ENCODE measurements at places on chromosomes 7 and 10.

GRCh38 chr10:98623176-98623575, 176.4 kb upstream of the HPS1 start:
- DNase-seq = no peak

GRCh38 chr10:5530846-5531557, 6.2 kb downstream of the CALML3 start:
- no peak for DNase-seq

- DNase-seq = no peak
Observed at GRCh38 chr7:54426406-54426805, 115.8 kb upstream of the VSTM2A start.

DNA sequence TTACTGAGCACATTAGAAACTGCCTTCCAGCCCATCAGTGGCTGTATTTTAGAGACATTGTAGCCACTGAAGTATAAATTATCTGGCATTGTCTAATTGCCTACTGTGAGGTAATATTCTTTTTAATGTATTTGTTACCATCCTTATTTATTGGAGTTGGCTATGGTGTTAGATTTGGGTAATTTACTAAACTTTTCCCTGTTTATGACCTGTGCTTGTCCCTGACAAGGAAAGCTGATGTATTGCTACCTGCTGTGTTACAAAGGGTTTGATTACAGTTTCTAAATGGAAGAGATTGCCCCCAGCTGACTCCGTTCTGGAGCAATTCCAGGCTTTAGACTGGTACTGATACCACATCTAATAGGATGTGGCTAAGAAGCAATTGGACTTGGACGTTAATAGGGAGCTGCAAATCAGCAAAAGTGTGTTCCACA, 12.3 kb upstream of the ASCC1 start:
- peak; percentile 8 for DNase-seq

GRCh38 chr10:16832351-16833080, 15.3 kb upstream of the RSU1 start:
- peak; percentile 41 for DNase-seq

DNA sequence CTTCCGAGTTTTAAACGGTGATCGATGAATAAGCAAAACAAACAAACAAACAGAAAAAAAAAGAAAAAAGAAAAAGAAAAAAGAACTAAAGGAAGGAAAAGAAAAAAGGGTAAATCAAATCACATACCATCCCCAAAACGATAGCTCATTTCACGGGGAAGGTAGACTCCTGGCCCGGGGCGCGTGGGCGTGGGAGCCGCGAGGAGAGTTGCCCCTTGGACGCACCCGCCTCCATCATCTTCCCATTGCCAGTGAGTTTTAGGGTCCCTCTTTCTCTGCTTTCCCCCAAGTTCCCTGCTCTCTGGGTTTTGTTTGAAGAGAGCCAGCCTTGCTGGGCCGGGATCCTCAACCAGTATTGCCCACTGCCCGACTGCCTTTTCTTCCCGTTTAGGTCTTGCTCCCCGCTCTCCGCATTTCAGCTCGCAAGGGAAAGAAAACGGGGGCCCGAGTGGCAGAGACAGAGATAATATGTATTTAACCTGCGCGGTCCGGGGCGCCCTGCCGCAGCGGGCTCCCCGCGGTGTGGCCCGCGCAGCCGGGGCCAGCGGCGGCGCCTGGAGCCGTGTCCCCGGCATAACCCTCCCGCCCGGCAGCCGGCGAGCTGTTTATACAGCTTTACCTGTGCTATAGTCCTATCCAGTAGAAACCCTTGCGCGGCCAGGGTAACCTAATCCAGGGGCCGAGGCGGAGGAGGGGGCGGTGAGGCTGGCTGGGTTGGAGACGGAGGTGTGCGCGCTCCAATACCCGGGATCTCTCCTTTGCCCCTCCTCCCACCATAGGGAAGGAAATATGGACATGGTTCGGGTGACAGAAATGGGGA, 5.2 kb upstream of the GATA3 start:
- DNase-seq = no peak

DNA sequence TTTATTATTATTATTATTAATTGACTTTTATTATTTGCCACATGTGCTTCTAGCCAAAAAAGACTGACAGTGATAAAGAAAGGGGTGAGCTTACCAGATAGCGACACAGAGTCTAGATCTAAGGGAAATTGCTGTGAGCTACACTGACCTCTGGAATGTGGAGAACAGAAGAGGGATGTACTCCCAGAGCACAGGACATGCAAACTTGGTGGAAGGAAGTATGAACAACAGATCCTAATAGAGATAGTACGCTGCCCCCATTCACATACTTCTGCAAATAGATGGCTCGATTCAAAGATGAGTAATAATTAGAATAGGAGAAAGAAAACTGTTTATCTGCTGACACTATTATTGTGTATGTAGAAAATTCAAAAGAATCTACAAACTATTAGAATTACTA, 109.3 kb upstream of the HPS1 start:
- no peak for DNase-seq

GRCh38 chr7:23685731-23686130, 5.7 kb downstream of the FAM221A start:
- no peak for DNase-seq

GRCh38 chr7:124351950-124352349, 319.1 kb upstream of the TMEM229A start:
- no peak for DNase-seq

DNA sequence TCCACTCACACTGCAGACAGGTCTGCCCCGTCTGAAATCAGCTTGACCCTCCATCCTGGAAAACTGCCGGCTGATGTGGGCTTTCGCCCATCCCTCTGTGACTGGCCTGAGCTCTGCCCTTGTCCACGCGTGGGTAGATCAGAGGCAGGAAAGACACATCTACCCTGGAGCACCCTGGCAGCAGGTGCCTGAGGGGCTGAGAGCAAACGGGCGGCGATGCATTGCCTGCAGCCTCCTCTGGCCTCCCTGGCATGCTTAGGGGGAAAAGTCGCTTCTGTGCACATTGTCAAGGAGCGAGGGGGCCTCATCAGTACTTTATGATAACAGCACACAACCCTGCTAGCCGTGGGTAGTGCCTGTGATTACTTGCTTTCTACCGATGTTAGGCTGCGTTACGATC, 109.4 kb downstream of the ADARB2 start:
- DNase-seq = no peak

GRCh38 chr10:58568428-58568935, 55.8 kb downstream of the BICC1 start:
- DNase-seq = no peak

DNA sequence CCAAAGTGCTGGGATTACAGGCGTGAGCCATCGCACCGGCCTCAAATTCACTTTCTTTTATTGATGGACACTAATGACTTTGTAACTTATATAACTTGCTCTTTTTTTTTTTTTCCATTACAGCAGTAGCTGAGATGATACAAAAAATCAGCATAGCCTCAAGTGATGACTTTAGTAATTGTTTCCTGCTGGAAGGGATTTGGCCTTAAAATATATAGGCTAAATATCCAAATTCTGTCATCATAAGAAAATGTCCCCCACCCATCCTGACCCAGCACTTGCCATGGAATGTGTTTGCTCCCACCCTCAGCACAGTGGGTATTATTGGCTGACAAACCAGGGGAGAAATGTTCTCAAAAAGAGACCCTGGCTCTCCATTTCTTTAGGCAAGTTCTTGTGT, 1264.1 kb upstream of the AUTS2 start:
- DNase-seq = no peak

DNA sequence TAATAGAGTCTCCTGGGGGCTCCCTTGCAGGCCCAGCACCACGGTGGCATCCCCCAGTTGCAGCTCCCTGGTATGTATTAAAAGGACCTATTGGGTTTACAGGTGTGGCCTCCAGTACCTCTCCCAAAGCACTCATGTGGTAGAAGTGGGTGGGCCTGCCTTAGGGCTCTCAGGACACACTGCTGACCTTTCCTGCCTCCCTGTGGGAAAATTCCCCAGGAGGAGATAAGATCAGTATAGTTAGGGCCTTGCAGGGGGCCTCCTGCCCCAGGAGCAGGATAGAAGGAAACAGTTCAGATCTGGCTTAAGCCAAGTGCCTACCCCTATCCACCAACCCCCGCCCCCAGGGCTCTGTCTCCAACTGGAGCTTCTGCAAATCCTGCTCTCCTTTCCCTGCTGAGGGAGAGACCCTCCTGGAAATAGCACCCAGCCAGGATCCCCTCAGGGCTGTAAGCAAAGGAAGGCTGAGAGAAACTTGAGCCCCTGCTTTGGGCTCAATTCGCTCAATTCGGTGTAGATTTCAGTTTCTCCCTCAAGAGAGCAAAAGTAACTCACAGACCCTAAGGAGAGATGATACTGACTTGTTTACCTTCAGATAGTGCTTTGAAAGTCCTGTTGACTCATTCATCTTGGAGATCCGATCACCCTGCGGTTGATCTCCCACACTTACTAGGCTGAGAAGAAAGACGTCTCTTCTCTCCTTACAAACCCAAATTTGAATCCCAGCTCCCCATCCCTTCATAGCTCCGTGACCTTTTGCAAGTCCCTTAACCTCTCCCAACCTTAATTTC, 130.6 kb downstream of the WDR11 start:
- DNase-seq = no peak

DNA sequence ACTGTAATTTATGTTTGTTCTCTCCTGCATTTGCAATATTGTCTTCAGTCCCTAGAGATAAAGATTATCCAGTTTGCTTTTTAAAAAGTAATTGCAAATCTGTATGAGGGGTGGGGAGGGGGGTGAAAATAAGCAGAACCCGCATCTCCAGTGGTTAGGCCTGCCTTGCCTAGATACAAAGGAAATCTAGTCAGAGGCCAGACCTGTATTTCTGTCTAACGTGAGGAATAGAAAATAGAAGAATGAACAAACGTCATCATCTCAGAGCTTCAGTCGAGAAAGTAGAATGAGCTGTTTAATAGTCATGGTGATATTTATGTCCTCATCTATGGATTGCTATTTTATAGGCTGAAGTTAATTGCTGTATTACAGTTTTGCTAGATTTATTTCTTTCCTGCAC, 284.2 kb downstream of the BICC1 start:
- DNase-seq = no peak

GRCh38 chr7:101818287-101819071, 1.1 kb downstream of the CUX1 start:
- no peak for DNase-seq

- DNase-seq = no peak
Observed at GRCh38 chr7:99242682-99243081, 30.0 kb upstream of the MYH16 start.

GRCh38 chr10:36423821-36424248, 701.6 kb upstream of the ANKRD30A start:
- DNase-seq = no peak

DNA sequence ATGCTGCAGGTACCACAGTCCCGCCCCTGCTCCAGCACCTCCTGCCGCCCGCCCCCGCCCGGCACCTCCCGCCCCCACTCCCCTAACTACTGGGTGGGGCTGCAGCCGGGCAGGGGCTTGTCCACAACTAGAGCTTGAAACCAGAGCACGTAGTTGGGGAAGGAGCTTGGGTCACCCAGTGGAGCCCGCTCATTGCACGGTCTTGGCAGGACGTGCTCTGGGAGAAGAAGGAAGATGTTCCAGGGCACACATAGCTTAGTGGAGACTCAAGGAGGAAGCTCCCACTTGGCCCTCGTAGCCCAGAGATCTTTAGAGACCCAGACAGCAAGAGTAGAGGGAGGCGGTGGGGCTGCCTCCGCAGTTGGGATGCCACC, 692 bp downstream of the IGFBP1 start:
- no peak for DNase-seq

- no peak for DNase-seq
Observed at GRCh38 chr7:32244806-32245345, 174.7 kb upstream of the PDE1C start.

GRCh38 chr7:142301923-142302550, 44.2 kb upstream of the PRSS58 start:
- DNase-seq = no peak

DNA sequence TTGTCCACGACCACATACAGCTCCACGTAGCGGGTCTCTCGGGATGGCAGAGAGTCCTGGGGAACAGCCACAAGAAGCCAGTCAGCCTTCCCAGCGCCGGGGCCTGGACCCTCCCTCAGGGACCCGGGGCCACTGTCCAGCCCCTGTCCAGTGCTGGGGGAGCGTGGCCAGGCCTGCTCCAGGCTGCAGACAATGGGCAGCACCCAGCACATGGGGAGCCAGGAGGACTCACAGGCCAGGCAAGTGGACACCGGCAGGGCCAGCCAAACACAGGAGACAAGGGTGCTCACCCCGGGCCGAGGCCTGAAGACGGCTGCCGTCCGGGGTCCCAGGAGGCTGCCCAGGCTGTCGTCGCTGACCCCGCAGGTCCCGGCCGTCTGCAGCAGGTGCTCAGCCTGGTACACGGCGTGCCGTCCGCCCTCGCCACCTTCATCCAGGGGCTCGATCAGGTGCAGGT, 3.7 kb downstream of the ADAM8 start:
- DNase-seq = no peak

DNA sequence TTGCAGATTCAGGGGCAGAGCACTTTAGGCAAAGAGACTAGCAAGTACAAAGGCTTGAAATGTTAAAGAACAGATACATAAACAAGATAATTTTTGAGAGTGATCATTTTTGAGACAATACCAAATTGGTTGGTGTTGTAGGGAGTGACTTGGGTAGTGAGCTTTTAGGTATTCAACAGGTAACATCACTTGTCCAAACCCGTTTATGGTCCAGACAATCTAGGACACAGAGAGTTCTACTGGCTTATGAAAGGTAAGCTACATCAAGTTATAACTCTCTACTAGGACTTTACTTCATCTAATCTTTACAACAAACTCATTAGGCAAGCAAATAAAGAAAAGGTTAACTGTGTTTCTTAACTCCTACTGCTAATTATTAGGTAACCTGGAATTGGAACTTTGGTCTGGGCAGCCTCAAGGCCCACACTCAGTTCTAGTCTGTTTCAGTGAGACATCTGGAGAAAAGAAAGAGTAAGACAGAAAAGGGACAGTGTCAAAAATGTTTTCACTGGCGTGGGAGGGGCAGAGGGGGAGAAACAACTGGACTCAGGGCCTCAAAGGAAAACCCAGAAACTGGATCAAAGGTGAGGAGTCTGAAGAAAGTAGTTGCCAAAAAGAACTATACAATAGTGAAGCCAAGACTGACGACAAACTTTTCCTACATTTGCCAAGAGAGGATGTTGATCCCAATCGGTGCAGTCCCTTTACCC, 39.2 kb downstream of the GNAT3 start:
- DNase-seq = no peak

GRCh38 chr7:105799006-105799405, 77.4 kb downstream of the ATXN7L1 start:
- no peak for DNase-seq

- no peak for DNase-seq
Observed at GRCh38 chr10:470339-471003, 219.0 kb downstream of the DIP2C start.

DNA sequence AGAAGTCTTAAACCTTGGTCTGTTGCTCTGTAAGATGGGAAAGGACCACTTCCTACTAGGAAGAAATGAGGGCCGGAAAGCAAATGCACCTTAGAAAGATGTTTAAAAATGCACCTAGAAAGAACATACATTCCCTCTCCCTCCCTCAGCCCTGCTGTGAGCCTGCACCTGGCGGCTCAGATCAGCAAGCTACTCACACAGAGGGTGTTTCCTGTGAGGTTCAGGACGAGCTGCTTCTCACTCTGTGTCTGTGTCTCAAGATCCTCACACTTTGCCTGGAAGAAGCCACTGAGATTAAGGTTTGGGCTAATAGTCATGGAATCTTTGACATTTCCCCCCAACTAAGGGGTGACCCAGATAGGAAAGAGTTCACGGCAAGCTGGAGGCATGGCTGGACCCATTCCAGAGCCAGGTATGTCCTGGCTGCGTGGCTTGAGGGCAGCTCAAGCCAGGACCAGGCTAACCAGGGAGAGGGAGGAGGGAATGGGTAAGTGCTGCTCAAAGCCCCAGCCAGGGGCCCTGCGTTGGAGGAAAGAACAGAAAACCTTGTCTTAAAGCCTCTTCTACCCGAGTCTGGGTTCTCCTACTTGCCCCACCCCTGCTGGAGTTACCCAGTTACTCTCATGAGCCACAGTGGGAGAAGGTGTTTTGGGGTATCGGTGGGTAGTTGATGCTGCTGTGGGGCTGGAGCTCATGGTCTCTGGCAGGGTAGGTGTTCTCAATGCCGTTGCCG, 47.5 kb downstream of the PODXL start:
- no peak for DNase-seq
